ENCODE measurements at places on chromosomes 5 and 9.

DNA sequence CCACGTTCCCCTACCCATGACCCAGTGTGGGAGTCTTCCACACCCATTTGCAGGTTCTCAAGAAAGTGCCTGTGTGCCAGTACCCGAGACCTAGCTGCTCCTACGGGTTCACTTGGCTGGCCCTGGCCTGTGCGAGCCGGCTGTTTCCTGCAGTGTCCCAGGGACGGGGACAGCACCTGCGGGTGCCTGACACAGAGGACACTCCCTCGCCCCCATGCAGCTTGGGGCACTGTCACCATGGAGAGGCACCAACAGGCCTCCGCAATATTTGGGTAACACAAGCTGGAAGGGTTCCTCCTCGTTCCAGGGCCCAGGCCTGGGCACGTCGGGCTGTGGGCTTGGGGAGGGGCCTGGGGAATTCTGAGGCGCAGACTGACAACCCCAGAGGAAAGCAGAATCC, 41.4 kb downstream of the DUSP1 start:
- DNase-seq, result no peak

- no peak for DNase-seq
Observed at GRCh38 chr9:75299324-75299723, 211.0 kb downstream of the OSTF1 start.

DNA sequence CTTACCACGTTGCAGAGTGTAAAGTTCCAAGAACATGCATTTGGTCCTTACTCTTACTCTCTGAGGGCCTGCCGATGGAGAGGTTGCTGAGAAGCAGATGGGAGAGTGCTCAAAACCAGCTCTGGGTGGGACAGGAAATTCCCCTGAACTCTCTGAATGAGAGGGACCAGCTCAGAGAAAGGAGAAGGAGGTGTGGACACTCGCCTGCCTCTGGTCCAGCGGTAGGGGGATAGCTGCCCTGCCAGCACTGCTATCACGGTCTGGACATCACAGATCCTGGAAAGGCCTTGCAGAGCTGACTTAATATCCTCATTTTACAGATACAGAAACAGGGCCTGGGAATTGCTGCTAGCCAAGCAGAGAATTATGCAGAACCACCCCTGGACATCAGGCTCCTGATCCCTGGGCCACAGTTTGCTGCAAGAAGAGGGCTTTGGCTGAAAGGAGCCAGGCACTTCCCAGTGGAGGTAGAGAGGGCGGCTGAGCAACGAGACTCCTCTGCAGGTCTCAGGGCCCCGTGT, 4.9 kb downstream of the TRAF1 start:
- peak; percentile 44 for DNase-seq

GRCh38 chr5:78534148-78534904, 114.2 kb downstream of the LHFPL2 start:
- DNase-seq, result no peak

GRCh38 chr5:94754824-94755223, 136.4 kb downstream of the SLF1 start:
- no peak for DNase-seq

- peak; percentile 50 for DNase-seq
Observed at GRCh38 chr5:68315679-68316271, 100.2 kb downstream of the PIK3R1 start.

DNA sequence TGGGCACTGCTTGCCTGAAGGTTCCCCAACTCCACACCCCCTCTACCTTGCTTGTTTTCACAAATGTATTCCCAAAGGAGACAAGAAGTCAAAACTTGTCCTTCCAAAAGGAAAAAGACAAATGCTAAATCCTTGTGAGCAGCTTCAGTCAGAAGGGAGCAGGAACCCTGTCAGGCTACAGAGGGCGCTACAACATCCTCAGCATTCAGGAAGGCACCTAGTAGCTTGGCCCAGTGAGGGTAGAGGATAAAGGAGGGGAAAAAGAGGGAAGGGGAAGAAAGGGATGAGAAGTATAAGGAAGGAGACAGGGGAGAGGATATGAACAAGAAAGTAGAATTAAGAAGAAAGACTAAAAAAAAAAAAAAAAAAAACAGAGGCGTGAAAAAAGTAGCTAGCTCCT, 97.5 kb downstream of the MLLT3 start:
- no peak for DNase-seq

DNA sequence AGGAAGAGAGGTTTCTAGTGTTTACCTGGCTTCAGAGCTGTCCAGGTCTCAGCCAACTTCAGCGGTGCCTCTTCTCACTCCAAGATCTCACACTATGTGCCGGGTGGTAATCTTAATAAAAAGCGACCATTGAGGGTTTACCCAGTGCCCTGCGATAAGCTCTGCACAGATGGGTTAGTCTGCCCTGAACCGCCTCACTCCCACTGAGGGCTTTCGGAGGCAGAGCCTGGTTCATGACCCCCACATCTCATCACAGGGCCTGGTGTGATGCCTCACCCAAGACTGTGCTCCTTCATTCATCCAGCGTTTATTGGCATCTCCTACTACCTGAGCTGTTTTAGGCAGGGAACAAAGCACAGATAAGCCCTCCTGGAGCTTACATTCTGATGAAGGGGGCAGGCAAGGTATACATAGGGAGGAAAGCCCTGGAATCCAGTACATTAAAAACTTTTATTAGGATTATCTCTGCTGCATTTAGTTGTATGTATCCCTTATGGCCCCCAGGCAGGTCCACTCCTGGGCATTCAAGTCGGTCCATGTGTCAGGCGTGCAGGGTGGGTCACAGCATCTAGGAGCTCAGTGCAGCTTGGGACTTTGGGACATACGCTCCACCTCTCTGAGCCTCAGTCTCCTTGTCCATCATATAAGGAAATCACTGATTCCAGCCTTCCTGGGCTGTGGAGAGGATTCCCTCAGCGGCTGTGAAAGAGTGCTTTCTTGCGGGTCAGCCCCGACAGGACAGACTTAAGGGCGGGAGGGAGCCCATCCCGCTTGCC, 613 bp upstream of the COL15A1 start:
- DNase-seq, result no peak

DNA sequence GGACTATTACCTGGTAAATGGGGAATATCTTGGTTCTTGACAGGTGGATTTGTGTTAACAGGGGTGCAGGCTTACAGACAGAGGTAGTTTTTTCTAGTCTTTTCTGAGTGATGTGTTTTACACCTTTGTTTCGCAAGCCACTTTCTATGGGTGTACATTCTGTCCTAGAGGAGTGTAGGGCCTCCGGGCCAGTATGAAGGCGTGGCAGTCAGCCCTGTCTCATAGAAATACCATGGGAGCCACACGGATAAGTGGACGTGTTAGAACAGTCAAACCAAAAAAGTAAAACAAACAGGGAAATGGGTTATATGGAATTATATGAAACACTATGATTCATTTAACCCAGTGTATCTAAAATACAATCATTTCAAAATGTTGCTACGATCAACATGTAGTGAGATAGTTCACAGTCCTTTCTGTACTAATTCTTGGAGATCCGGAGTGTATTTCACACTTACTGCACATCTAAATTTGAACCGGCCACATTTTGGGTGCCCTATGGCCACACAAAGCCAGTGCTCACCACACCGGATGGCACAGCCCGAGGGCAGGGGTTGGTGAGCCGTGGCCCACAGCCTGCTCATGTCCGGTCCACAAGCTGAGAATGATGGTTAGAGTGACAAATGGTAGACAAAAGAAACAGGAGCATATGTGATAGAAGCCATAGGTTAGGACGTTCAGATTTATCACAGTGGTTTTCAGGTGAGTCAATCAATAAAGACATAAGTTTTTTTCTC, 80.1 kb upstream of the IRX4 start:
- no peak for DNase-seq

DNA sequence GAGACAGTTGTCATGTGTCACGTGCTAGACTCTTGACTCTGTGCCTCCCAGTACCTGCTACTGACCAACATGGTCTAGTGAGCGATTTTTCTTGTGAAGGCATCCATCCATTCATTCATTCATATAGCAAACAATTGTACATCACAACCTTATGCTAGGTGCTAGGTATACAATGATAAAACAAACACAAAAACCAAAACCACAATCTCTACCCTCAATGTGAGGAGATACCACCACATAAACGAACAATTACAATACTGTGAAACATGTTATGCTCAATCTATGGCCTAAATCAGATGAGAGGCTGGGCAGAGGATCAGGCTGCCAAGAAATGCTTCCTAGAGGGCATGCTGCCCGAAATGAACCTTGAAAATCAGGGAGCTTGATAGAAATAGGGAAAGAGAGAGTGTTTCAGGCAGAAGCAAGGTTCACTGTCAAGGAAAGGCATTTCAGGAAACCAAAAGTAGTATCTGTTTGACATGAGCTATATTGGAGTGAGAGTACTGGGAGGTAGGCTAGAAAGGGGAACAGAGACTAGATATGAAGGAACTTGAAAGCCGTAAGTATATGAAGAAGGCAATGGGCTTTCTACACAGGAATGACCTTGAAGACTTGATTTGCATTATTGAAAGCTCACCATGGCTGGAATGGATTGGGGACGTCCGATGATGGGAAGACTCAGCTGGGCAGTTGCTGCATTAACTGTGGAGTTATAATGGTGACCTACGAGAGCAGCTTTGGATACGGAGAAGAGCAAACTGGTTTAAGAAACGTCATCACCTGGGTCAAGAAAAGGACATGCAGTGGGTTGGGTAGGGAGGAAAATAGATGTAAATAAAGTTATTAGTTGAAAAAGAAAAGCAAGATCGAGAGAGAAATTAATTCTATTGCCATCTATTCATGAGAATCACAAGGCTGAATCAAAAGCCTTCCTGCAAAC, 90.1 kb downstream of the THBS4 start:
- DNase-seq, result no peak
